ENCODE measurements at places on chromosomes 5 and 9. TPM values are rescaled to one million over a fixed set of nuclear protein-coding genes. Genes with fewer than 3 reads are reported as not detected.

Gene NSUN2
- 66.7 TPM for total RNA-seq

Gene LRRC19
- total RNA-seq: not detected

GRCh38 chr5:133840168-133840567, 128.3 kb downstream of the C5orf15 start:
- DNase-seq: peak; percentile 6
- H3K4me3 ChIP-seq: no peak overlapping the region
- no peaks in the 10 kb centered on the region for H3K27me3 ChIP-seq

- no peaks in the 10 kb centered on the region for H3K27me3 ChIP-seq
- H3K36me3 ChIP-seq: no peaks in the 10 kb centered on the region
- H3K4me1 ChIP-seq: peaks cover 9% of the 10 kb centered on the region
- no peak for DNase-seq
- H3K27ac ChIP-seq: no peak overlapping the region
- no peak overlapping the region for H3K4me3 ChIP-seq
Observed at GRCh38 chr9:95017062-95017461, 290.6 kb downstream of the AOPEP start.

DNA sequence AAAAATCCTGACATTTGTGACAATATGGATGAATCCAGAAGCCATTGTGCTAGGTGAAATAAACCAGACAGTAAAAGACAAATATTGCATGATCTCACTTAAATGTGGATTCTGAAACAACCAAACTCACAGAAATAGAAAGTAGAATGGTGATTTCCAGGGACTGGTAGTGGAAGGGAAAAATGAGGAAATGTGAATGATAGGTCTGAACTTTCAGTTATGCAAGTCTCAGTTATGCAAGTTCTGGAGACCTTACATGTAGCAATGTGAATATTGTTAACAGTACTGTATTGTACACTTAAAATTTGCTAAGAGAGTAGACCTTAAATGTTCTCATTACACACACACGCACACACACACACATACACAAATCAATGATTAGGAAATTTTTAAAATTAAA, 84.9 kb downstream of the SLCO4C1 start:
- H3K27me3 ChIP-seq: no peaks in the 10 kb centered on the region
- no peaks in the 10 kb centered on the region for H3K4me1 ChIP-seq
- no peak overlapping the region for H3K4me3 ChIP-seq
- H3K27ac ChIP-seq: no peak overlapping the region
- H3K36me3 ChIP-seq: no peaks in the 10 kb centered on the region

- H3K27ac ChIP-seq: no peak overlapping the region
- no peaks in the 10 kb centered on the region for H3K27me3 ChIP-seq
- H3K4me3 ChIP-seq: no peak overlapping the region
- H3K36me3 ChIP-seq: no peaks in the 10 kb centered on the region
- H3K4me1 ChIP-seq: no peaks in the 10 kb centered on the region
Observed at GRCh38 chr5:15587916-15588315, 87.9 kb downstream of the FBXL7 start.

Gene KIF24
- total RNA-seq: 18.3 TPM

DNA sequence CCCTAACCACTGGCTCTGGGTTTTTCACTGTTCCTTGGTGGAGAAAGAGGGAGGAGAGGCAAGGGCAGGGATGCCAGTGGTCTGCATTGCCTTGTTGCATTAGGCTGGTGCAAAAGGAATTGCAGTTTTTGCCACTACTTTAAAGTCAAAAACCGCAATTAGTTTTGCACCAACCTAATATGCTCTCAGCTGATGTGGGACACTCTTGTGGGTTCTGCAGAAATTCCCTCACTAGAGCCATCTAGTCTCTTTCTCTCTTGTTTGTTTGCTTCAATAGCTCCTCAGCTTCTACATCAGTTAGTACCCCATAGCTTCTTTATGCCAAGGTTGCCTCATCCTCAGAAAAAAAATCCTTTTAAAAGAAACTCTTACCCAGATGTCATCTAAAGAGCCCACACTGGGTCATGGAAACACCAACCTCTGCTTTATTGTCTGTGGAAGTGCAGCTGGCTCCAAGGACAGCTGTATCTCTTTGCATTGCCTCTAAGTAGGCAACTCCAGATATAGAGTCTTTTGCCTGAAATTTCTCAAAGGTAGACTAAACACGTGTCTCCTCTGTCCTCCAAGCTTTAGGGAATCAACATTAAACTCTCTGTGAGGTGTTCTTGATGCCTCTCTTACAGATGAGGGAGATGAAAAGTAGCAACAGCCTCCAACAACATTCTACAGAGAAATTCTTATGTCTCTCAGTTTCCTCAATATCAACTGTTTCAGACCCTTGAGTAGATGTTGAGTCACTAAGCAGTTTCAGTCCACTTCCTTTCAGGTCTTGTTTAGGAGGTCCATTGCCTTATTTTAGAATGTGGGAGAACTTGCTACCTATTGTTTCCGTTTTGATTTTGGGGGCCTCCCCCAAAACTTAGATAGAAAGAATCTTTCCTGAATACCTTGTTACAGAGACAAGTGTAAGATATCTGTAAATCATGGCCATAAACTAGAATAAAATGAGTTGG, 84.9 kb upstream of the MEF2C start:
- DNase-seq: no peak
- no peak overlapping the region for H3K4me3 ChIP-seq
- H3K36me3 ChIP-seq: no peaks in the 10 kb centered on the region
- no peaks in the 10 kb centered on the region for H3K4me1 ChIP-seq
- H3K27ac ChIP-seq: no peak overlapping the region

GRCh38 chr5:69415584-69415958, 655 bp downstream of the MARVELD2 start:
- no peak for DNase-seq
- H3K27ac ChIP-seq: peak overlapping the region; percentile 13

DNA sequence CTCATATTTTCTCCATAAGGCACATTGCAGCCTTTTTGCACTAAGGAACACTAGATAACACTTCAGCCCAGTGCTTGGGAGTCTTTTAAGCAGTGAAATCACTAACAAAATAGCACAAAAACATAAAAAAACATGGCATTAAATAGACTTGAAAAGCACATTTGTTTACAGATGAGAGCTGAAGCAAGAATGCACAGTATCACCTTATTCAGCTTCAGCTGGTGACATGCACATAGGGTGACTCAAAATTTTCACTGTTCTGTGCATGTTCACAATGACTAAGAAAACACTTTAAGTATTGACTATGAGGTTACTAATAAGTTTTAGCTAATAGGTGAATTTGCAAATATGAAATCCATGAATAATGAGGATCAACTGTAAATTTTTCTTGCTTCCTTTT, 293.9 kb upstream of the TARS1 start:
- H3K36me3 ChIP-seq: no peaks in the 10 kb centered on the region
- no peak for DNase-seq
- no peaks in the 10 kb centered on the region for H3K27me3 ChIP-seq
- H3K4me1 ChIP-seq: peaks cover 3% of the 10 kb centered on the region

Gene IFNK
- not detected for total RNA-seq

DNA sequence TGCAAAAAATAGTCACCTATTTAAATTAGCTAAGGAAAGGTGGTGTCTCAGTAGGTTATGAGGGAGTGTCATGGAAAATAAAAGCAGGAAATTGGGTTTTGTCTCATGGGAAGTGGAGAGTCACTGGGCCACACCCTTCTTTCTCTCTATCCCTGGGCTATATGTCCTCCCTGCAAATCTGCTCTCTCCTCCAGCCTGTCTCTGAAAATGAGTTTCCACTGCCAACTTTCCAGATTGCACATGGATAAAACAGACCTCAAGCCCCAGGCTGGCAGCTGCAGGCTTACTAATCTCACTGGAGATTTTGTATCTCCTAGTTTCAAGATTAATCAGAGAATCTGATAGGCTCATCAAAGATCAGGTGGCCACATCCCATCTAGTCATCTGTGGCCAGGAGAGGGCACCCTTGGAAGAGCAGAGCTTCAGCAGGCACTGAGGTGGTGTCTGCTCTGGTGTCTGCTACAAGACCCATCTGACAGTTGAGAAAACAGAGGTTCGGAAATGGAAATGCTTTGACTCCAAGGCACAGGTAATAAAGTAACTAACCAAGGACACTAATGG, 178.9 kb downstream of the MSX2 start:
- no peaks in the 10 kb centered on the region for H3K4me1 ChIP-seq
- no peaks in the 10 kb centered on the region for H3K27me3 ChIP-seq
- DNase-seq: no peak
- H3K27ac ChIP-seq: no peak overlapping the region

DNA sequence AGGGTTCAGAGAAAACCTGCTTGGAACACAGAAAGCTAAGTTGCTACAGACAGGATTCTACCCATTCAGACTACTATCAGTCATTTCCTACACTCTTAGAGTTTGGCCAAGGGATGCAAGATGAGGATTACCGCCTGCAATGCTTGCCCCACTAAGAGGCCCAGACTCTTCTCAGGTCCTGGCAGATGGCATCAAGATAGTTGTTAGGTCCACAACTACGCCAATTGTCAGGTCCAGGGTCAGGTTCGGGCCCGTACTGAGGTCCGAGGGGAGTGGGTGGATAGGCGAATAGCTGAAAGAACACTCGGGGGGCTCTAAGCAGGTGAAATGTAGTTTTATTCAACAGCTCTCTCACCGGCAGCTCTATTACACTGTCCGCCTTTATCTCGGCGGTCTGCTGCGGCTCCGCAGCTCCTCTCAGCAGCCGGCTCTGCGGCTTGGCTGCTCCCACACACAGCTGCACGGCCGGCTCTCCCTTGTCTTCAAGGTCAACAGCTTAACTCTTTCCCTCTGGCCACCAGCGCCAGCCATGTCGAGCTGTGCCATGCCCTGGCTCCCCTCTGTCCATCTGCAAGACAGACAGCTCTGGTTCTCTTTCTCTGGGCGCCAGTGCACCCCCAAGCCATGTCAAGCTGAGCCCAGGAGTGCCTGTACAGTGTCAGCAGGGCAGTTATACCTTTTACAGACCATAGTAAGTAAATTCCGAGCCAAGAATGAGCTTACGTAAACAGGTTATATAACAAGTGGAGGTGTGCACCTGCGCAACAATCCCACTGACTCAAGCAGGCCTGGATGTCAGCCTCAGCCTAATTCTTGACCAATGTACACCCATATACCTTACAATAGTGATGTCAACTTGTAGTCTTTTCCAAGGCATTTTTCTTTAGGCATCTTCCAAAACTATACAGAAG, 24.0 kb downstream of the ENC1 start:
- H3K36me3 ChIP-seq: no peaks in the 10 kb centered on the region
- H3K4me3 ChIP-seq: no peak overlapping the region
- no peaks in the 10 kb centered on the region for H3K27me3 ChIP-seq
- DNase-seq: peak; percentile 84
- peaks cover 8% of the 10 kb centered on the region for H3K4me1 ChIP-seq

- no peaks in the 10 kb centered on the region for H3K4me1 ChIP-seq
- no peak for DNase-seq
- H3K27ac ChIP-seq: no peak overlapping the region
- H3K36me3 ChIP-seq: no peaks in the 10 kb centered on the region
- no peaks in the 10 kb centered on the region for H3K27me3 ChIP-seq
Observed at GRCh38 chr5:146548781-146549449, 32.9 kb upstream of the GPR151 start.

- no peak overlapping the region for H3K27ac ChIP-seq
- H3K4me1 ChIP-seq: no peaks in the 10 kb centered on the region
- no peak overlapping the region for H3K4me3 ChIP-seq
- DNase-seq: no peak
Observed at GRCh38 chr9:123417289-123418051, 61.5 kb downstream of the CRB2 start.

Gene IFT74
- total RNA-seq: 37.5 TPM

Data from testis (tissue), 5 donors.